ENCODE measurements at places on chromosomes 3 and 15.

DNA sequence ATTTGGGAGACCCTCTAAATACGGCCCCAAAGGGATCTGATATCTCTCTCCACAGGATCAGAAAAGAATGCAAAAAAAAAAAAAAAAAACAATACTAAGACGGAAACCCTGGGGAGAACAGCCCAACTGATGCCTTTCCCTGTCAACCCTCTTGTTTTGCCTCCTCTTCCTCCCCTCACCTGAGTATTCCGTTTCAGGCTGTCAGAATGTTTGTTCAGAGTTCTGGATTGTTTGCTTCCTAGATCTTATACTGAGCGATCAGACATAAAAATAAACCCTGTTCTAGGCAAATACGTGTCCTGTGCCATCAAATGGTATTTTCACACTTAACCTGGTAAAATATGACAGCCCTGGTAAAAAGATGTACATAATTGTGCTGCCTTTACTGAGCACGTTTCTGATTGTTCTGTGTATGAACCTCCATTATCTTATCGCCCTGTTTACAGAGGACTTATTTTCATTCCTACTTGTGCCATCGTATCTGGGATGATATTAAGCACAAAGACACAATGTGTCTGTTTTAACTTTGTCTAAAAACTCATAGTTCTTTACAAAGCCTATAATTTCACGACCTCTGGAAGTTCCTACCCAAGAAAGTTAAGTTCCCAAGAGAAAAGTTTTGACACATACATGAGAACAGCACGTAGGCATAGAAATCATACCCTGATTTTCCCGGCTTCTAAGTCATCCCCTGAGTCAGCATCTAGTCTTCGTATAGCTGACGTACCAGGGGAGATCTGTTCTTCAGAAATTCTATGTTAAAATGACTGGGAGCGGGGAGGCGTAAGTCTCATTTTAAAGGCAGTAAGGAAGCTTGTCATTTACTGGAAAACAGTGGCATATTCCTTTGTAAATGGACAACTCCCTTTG is 856 bp downstream of the ZBTB38 start:
- DNase-seq, result no peak

- no peak for DNase-seq
Measured at GRCh38 chr15:47542312-47542989, 174.9 kb upstream of the SEMA6D start.

DNA sequence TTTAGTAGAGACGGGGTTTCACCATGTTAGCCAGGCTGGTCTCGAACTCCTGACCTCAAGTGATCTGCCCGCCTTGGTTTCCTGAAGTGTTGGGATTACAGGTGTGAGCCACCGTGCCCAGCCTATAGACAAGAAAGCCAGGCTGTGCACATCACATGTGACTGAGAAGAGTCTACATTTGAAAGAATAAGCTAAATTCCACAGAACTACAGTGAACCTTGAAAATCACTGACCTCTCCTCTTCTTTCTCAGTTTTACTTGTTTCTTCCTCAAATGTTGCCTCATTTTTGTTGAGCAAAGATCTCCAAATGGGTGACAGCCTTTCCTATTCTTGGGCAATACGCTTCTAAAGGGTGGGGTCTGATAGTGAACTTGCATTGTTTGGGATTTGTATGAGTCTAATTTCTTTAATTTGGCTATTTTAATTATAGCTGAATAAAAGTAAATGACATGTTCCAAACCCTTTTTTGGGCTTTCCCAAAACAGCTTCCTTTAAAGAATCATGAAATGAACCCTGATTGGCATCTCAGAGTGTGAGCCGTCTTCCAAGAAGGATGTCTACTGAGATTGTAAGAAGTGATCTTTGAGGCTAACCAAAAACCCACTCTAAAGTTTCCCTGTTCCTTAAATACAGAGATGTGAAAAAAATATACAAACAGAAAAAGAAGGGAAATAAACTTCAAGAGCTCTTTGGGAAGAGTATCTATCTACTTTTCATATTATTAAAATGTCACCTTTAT is 21.6 kb upstream of the SPTBN5 start:
- DNase-seq, result no peak

DNA sequence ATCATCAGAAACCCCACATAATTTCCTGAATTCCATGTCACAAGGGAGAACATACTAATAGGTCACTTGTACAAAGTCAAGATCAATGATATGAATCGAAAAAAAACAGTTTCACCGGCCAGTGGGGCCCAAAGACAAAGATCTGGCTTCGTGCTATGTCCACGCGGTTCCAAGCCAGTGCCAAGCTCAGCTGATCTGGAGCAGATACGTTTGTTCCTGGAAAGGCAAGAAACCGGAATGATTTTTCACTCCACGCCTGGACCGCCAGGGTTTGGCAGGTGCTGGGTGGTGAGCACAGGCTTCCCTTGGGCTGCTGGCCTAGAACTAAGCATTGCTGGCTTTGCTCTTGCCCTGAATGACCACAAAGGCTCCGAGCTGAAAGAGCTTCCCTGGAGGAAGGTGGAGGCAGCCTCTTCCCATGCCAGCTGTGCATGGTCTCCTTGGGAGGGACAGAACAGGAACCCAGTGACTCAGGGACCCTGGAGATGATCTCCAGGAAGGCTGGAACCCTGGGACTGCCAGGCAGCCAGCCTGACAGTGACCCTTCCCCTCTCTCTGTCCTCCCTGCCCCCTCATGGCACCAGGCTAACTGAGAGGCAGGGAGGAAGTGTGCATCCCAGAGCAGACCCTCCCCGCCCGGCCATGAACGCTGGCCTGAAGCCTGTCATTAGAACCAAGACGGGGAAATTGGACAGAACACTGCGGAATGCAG is 40.9 kb downstream of the TRPM1 start:
- DNase-seq, result no peak

GRCh38 chr15:86157606-86158293 is 78.1 kb downstream of the AGBL1 start:
- no peak for DNase-seq

GRCh38 chr3:69324362-69325025 is 61.4 kb downstream of the FRMD4B start:
- peak; percentile 30 for DNase-seq

GRCh38 chr3:13514639-13515435 is 34.1 kb upstream of the FBLN2 start:
- no peak for DNase-seq

GRCh38 chr3:63926309-63926708 is 14.1 kb upstream of the SCAANT1 start:
- DNase-seq, result no peak

DNA sequence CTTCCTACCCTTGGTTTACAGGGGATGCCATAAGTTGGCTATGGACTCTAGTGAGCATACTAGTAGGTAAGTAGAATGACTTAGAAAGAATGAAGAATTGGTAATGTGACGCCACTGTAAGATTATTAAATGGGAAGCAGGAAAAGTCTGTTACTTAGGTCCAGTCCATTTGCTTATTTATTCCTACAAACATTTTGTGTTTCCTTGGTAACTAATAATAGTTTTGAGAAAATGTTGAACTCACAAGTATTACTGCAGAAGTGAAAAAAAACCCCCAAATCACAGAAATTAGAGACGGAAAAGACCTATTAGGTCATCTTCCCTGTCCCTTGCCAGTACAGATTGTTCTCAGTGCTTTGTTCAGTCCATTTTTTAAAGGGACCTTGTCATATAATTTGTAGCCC is 63.5 kb downstream of the CMSS1 start:
- no peak for DNase-seq

DNA sequence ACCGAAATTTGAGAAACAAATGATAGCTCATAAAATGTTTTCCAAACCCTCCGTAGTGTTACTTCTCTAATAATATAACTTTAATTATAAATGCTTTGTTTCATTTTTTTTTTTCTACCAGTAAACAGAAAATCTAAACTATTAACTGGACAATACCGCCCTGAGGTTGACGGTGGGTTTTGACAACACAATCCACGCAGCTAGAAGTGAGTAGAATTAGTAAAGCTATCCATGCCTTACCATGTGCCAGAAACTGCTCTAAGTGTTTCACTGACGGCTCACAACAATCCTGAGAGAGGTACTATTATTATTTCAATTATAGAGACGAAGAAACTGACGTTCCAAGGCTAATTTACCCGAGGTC is 410 bp downstream of the NDUFAF1 start:
- no peak for DNase-seq

DNA sequence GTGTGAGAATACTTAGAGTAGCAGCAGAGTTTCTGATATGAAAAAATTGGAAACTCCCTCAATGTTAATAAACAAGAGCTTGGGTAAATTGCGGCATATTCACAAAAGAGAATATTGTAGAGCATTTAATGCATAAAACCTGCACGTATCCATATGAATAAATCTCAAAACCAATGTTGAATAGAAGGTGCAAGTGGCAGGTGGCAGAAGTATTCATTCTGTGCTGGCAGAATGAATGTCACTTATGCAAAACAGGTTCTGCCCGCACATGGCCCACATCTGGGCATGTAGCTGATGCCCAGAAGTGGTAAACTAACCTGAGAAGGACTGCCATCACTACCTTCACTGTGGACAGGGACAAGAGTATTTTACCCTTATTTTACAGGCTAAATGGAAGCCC is 14.1 kb upstream of the PRSS50 start:
- no peak for DNase-seq

GRCh38 chr15:65981837-65982626 is 112.7 kb downstream of the RAB11A start:
- peak; percentile 58 for DNase-seq

DNA sequence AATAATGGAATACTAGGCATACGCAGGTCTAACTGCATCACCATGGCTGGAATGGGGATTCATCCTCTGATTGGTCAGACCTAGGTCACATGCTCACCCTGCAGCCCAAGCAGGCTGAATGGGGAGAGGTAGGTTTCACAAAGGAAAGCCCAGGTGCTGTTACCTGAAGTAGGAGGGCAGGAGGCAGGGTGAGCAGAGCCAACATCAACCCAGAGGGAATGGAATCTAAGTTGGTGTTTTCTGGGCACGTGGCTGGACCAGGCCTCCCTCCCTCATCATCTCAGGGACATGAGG is 6.7 kb upstream of the H1-8 start:
- DNase-seq, result no peak

All from stimulated activated naive CD8-positive, alpha-beta T cell treated with anti-CD3 and anti-CD28 coated beads, Interleukin-15, amount 100 ng/mL, for 72 hours (primary cell).